IMR-90 (cell line): ENCODE measurements at places on chromosomes 3 and 15. TPM values are rescaled to one million over a fixed set of nuclear protein-coding genes. Genes with fewer than 3 reads are reported as not detected.

Gene ICE2
- total RNA-seq: 21.1 and 22.8 TPM in 2 replicates

Gene PGBD4
- 1.3 and 1.9 TPM in 2 replicates for total RNA-seq

Gene SCAMP5
- 0.36 and 0.56 TPM in 2 replicates for total RNA-seq

Gene CPLX3
- total RNA-seq: not detected in 2 replicates

Gene SLC6A1
- total RNA-seq: not detected in 2 replicates

Gene FAM3D
- not detected in 2 replicates for total RNA-seq

Gene SPINT1
- total RNA-seq: 0.56 and 0.90 TPM in 2 replicates

Gene PLSCR4
- 2.8 and 3.8 TPM in 2 replicates for total RNA-seq

Gene MYRIP
- not detected in 2 replicates for total RNA-seq

Gene PYGO1
- total RNA-seq: 6.6 and 10.0 TPM in 2 replicates

Gene IL17RE
- total RNA-seq: 0.90 and 1.1 TPM in 2 replicates

Gene MESP2
- 0.18 and 0.28 TPM in 2 replicates for total RNA-seq

Gene FGD5
- not detected in 2 replicates for total RNA-seq

Gene TRIM42
- total RNA-seq: not detected in 2 replicates

Gene RASGRP1
- total RNA-seq: 1.9 and 3.2 TPM in 2 replicates

Gene PLAAT1
- total RNA-seq: 0.54 and 0.56 TPM in 2 replicates

Gene GOLGA6A
- not detected in 2 replicates for total RNA-seq

Gene DNAH12
- under 0.01 TPM in 2 replicates for total RNA-seq

Gene FBXW12
- not detected in 2 replicates for total RNA-seq

Gene UNC45A
- total RNA-seq: 85.3 and 100 TPM in 2 replicates

Gene EXD1
- not detected in 2 replicates for total RNA-seq

Gene GRIP2
- under 0.01 TPM in 1 of 2 replicates, not detected in the other for total RNA-seq

Gene SH3GL3
- total RNA-seq: not detected in 2 replicates

Gene CSPG5
- total RNA-seq: under 0.01 TPM in 2 replicates

Gene TM4SF1
- 232 and 366 TPM in 2 replicates for total RNA-seq

Gene KLHL40
- not detected in 2 replicates for total RNA-seq

Gene AGBL1
- not detected in 2 replicates for total RNA-seq

Gene SNTN
- total RNA-seq: not detected in 2 replicates

Gene TARS3
- 9.3 and 10.0 TPM in 2 replicates for total RNA-seq

Gene C2CD4B
- not detected in 2 replicates for total RNA-seq

Gene PTH1R
- under 0.01 and 0.18 TPM in 2 replicates for total RNA-seq

Gene IL5RA
- not detected in 2 replicates for total RNA-seq

Gene NPAP1
- not detected in 2 replicates for total RNA-seq

Gene BCHE
- total RNA-seq: 1.6 and 1.9 TPM in 2 replicates

Gene USP13
- total RNA-seq: 16.1 and 18.1 TPM in 2 replicates

Gene TNNC1
- total RNA-seq: 1.1 and 1.3 TPM in 2 replicates

Gene CP
- 0.28 TPM in 1 of 2 replicates, not detected in the other for total RNA-seq

Gene CHRFAM7A
- 0.18 TPM in 1 of 2 replicates, not detected in the other for total RNA-seq

Gene ZBBX
- total RNA-seq: not detected in 2 replicates

Gene SLC7A14
- total RNA-seq: 6.7 and 6.8 TPM in 2 replicates

Gene PAQR5
- total RNA-seq: 2.7 and 3.3 TPM in 2 replicates

Gene CXCR6
- under 0.01 TPM in 1 of 2 replicates, not detected in the other for total RNA-seq

Gene LRRC49
- 16.8 and 19.2 TPM in 2 replicates for total RNA-seq

Gene UBA3
- total RNA-seq: 64.3 and 77.2 TPM in 2 replicates

Gene MBNL1
- total RNA-seq: 515 and 664 TPM in 2 replicates

Gene THOC7
- 25.8 and 51.7 TPM in 2 replicates for total RNA-seq

Gene FOXB1
- total RNA-seq: not detected in 2 replicates

Gene PPP1R14D
- not detected in 2 replicates for total RNA-seq

Gene GHSR
- total RNA-seq: not detected in 2 replicates

Gene CACNA1D
- under 0.01 TPM in 1 of 2 replicates, not detected in the other for total RNA-seq

Gene CDC25A
- 9.7 and 10.6 TPM in 2 replicates for total RNA-seq

Gene TMEM89
- total RNA-seq: not detected in 2 replicates

Gene TFG
- 47.7 and 69.7 TPM in 2 replicates for total RNA-seq

Gene ST3GAL6
- 0.36 and 1.4 TPM in 2 replicates for total RNA-seq

Gene CBLB
- 20.1 and 28.6 TPM in 2 replicates for total RNA-seq

Gene ADAMTSL3
- under 0.01 TPM in 1 of 2 replicates, not detected in the other for total RNA-seq
